LHCN-M2 (cell line): ENCODE measurements at places on chromosomes 4 and X. TPM values are rescaled to one million over a fixed set of nuclear protein-coding genes. Genes with fewer than 3 reads are reported as not detected.
A peak's percentile ranks its signal among the peaks of the same experiment; 100 is the strongest.

DNA sequence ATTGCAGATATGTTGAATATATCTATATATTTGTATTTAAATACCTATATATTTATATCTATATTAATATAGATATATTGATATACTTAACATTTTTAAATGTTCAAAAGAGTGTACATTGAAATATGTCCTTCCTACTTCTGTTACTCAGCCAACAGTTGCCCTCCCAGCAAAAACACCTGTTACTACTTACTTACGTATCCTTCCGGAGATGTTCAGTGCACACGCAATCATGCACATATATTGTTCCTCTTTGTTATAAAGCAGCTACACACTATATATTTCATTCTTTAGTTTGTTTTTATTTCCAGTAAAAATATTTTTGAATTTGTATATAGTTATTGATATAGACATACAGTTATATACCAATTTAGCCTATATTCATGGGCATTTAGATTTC is 142.3 kb downstream of the ARHGAP24 start:
- DNase-seq = no peak

- peak; percentile 5 for DNase-seq
Observed at GRCh38 chrX:53678667-53679066, 7.9 kb downstream of the HUWE1 start.

DNA sequence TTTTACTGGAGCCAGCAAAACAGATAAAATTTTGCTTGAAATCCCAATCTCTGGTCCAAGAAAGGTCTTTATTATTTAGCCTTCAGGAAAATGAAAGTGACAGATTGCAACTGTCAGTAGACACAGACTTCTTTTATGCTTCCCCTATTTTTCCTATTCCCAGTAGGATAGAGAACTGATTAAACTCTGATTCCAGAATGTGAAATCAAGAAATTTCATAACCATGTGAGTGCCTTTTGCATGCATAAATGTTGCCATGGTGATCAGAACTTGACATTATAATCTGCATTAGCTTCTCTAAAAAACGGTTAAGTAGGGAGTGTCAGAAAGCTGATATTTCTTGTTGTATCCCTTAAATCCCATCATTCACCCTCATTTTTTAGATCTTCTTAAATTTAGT is 255.2 kb upstream of the GABRA2 start:
- DNase-seq = no peak

DNA sequence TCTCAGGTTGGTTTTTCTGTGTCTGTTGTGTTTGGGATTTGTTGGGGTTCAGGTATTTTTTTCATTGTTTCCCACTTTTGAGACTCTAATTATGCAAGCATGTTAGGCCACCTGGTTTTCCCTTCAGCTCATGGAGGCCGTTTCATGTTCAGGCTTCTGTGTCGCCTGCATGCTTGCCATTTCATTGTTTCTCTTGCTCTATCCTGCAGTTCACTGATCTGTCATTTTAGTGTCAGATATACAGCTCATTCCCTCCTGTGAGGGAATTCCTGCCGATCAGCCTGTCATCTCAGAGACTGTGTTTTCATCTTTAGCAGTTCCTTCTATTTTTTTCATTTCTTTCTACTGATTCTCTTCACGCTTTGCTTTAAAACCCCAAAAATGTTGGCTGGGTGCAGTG is 49.4 kb upstream of the HGFAC start:
- no peak for DNase-seq

The SAGE1 gene
- not detected in 2 replicates for total RNA-seq

DNA sequence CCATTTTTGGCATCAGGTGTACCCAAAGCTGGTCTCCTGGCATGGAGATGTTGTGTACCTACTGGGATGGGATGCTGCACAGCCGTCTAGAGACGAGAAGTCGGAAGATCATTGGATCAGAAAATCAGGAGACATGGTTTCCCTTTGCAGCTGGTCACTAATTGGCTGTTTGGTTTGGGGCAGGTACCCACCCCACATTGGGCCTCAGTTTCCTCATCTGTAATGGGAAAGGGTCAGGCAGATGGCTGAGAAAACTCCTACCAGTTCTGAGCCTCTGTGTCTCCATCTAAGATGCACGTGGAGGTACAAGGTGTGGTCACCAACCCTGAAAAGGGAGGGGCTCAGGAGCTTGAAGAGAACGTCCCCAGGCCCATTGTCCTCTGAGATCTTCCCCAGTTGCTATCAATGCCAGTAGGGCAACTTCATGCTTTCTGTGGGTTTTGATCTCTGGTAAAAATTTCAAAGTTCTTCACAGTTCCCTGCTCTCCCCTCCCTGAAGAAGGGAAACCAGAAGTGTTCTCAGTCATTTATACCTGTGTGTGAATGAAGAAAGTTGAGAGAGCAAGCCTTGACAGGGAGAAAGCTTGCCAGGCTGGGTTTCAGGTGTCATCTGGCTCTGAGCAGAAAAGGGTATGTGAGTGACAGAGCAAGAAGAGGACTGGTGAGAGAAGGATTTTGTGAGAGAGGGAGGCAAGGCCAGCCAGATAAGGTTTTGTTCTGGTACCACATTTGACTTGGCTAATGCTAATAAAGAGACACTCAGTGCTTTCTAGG is 15.1 kb downstream of the TSC22D3 start:
- no peak for DNase-seq

- DNase-seq = no peak
Observed at GRCh38 chrX:149853925-149854324, 27.1 kb upstream of the MAGEA8 start.

DNA sequence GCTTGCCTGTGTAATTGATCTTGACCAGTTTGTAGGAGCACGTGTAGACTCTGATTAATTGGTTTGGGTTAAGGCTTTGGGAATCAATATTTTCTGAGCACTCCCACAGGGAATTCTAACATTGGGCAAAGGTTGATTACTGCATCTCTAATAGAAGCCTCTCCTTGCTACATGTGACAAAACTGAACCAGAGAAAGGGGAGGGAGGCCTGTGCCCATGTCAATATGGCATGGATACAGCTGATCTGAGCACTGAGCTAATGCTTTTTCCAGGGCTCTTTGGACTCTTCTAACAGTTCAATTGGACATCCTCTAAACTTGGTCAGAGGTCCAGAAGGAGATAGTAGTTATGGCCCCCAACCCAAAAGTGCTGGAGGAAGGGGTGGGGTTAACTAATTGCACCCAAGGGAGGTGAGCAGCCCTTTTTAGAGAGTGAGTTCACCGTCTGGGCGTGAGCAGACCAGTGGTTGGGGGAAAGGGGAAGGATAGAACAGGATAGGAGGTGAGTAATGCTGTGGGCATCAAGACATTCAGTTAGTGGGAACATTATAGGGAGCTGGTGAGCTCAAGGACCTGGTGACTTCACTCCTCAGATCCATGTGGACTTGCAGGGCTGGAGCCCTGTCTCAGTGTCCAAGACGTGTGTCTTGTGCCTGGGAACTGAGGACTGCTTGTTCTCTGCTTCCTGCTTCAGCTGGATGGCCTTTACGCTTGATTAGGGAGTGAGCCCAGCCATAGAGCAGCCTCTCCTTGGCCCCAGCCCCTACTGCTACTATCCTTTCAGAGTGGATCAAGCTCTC is 22.8 kb downstream of the MSN start:
- DNase-seq = peak; percentile 90

- DNase-seq = peak; percentile 96
Observed at GRCh38 chrX:107673933-107674479, 45.7 kb downstream of the PRPS1 start.

The STATH gene
- total RNA-seq = not detected in 2 replicates

- no peak for DNase-seq
Observed at GRCh38 chrX:90040807-90041206, 119.1 kb downstream of the TGIF2LX start.

- DNase-seq = no peak
Observed at GRCh38 chrX:6460893-6461490, 73.9 kb downstream of the VCX3A start.

DNA sequence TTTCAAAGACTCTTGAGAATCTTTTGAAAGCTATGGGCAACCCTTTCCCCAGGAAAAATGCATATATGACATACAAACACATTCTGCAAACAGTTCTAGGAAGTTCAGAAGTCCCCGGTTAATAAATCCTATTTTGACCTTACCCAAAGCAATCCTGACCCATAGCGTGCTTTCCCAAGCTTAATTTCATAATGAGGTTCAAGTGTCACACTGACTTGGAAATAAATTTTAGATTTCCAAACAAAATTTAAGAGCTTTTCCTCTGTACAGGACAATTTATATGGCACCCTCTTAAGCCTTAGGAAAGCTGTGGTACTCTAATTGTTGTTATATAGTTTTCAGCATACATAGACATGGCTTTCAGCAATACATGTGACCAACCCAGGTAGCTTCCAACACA is 11.3 kb downstream of the MID2 start:
- DNase-seq = no peak

The BMX gene
- total RNA-seq = not detected in 2 replicates

The TLL1 gene
- total RNA-seq = not detected in 2 replicates

The NXF2B gene
- not detected in 2 replicates for total RNA-seq

The DCAF12L2 gene
- total RNA-seq = not detected in 2 replicates

DNA sequence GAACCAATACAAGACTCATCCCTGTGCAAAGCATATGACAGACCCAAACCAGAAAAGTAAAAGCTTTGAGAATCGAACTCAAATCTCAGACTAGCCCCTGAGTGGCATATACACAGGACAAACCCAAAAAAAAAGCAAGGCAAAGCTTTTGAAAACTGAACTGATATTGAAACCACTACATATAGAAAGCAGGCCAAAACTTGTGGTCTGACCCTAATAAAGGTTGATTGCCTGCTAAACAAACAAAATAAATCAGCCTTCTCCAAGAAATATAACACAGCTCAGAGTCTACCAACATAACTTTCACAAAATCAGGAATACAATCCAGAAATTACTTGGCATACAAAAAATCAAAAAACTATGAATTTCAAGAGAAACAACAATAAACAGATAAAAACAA is 40.3 kb downstream of the LRBA start:
- DNase-seq = no peak
